Smooth muscle cell of the coronary artery (primary cell): ENCODE measurements at places on chromosomes 5 and 9. TPM values are rescaled to one million over a fixed set of nuclear protein-coding genes. Genes with fewer than 3 reads are reported as not detected.

Gene CFAP90
- 0.08 TPM in 1 of 2 replicates, not detected in the other for total RNA-seq

Gene ANXA1
- total RNA-seq: 581 and 622 TPM in 2 replicates

Gene LIX1
- total RNA-seq: not detected in 2 replicates

Gene HMGCS1
- total RNA-seq: 18.4 and 63.5 TPM in 2 replicates

Gene ATP10B
- total RNA-seq: under 0.01 TPM in 1 of 2 replicates, not detected in the other

Gene SNCAIP
- 0.23 TPM in 1 of 2 replicates, not detected in the other for total RNA-seq

Gene EQTN
- total RNA-seq: not detected in 2 replicates

Gene ROR2
- total RNA-seq: under 0.01 and 29.1 TPM in 2 replicates

Gene CSF1R
- 0.30 TPM in 1 of 2 replicates, not detected in the other for total RNA-seq

Gene UNC5A
- total RNA-seq: under 0.01 TPM in 1 of 2 replicates, not detected in the other

Gene HTR4
- total RNA-seq: 0.08 TPM in 1 of 2 replicates, not detected in the other

Gene PCDHGC5
- total RNA-seq: 1.4 and 1.8 TPM in 2 replicates

Gene CDH9
- not detected in 2 replicates for total RNA-seq

Gene TTC33
- total RNA-seq: 5.4 and 14.9 TPM in 2 replicates

Gene ADAMTSL1
- 14.5 and 51.2 TPM in 2 replicates for total RNA-seq

Gene STX17
- 8.7 and 10.2 TPM in 2 replicates for total RNA-seq

Gene MAP1B
- 109 and 145 TPM in 2 replicates for total RNA-seq

Gene ARL14EPL
- total RNA-seq: not detected in 2 replicates

Gene PPP3R2
- not detected in 2 replicates for total RNA-seq

Gene NMUR2
- not detected in 2 replicates for total RNA-seq

Gene PLAC8L1
- not detected in 2 replicates for total RNA-seq

Gene SPATA31C1
- not detected in 2 replicates for total RNA-seq

Gene GPSM1
- 33.7 and 35.2 TPM in 2 replicates for total RNA-seq

Gene ARL15
- 21.3 and 22.5 TPM in 2 replicates for total RNA-seq

Gene PCSK1
- under 0.01 and 1.6 TPM in 2 replicates for total RNA-seq

Gene NUDT2
- 27.5 and 33.8 TPM in 2 replicates for total RNA-seq

Gene DBH
- not detected in 2 replicates for total RNA-seq

Gene ZBTB6
- 4.8 and 11.0 TPM in 2 replicates for total RNA-seq

Gene CD180
- not detected in 2 replicates for total RNA-seq

Gene HNRNPK
- 275 and 533 TPM in 2 replicates for total RNA-seq

Gene SPINK13
- not detected in 2 replicates for total RNA-seq

Gene SLC1A3
- total RNA-seq: 0.15 and 33.9 TPM in 2 replicates

Gene FRRS1L
- under 0.01 and 0.94 TPM in 2 replicates for total RNA-seq

Gene TMEM267
- 9.4 and 16.3 TPM in 2 replicates for total RNA-seq
